Iris pigment epithelial cell (primary cell): ENCODE measurements at places on chromosomes 1 and 21.
A peak's percentile ranks its signal among the peaks of the same experiment; 100 is the strongest.

GRCh38 chr1:111841189-111841588 lies 85.5 kb downstream of the DDX20 start:
- no peak for DNase-seq

- DNase-seq, result peak; percentile 27
Measured at GRCh38 chr21:44455524-44456213, 359 bp downstream of the LRRC3 start.

- no peak for DNase-seq
Measured at GRCh38 chr1:210428696-210429095, 100.0 kb downstream of the HHAT start.

GRCh38 chr1:28577738-28578536 lies 14.1 kb upstream of the RAB42 start:
- DNase-seq, result no peak

DNA sequence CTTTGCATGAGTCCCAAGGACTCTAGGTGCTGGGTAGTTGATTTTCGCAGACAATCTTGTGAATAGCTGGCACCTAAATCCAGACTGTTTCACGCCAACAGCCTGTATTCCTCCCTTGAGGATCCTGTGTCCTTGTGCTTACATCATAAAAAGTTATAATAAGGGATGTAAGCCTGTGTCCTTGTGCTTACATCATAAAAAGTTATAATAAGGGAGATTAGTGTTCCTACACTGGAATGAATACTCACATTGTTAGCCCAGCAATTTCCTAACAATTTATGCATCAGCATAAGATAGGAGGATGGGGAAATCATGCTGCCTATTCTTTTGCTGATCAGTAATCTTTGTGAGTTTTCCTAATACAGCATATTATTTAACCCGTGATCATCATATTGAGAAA lies 4.0 kb upstream of the HSD3B2 start:
- no peak for DNase-seq

DNA sequence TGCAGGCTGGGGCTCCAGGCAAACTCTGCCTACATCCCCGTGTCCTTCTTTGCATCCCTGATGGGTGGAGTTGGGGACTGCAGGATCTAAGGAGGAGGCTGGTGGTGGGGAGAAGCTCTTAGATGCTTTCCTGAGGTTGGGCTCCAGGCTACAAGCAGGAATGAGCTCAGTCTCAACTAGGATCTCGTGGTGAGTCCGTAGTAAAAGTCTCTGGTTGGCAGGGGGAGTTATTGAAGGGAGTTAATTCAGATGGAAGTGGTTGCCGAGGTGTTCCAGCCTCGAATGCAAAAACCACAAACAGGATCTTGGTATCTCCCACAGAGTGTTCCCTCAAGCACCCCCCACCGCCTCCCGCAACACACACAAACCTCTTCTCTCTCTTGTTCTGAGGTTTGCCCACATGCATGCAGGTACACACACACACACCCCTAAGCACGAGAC lies 35.0 kb downstream of the TMCC2 start:
- peak; percentile 41 for DNase-seq

DNA sequence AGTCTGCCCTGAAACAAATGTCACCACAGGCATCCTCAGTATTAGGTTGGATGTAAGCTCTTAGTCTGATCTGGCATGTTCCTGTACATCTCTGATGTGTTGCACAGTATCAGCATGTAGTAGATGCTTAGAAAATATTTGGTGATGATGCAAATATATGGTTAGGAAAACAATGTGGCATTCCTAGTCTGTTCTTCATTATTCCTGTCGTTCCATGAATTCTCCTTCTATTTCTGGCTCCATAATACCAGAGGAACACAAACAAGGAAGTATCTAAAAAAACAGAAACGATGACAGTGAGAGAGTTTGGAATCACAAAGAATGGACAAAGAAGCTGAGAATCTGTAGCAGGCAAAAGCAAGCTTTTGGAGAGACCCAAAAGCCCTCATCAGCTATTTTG lies 236.6 kb downstream of the HHAT start:
- no peak for DNase-seq

GRCh38 chr1:46522184-46522968 lies 29.1 kb downstream of the KNCN start:
- DNase-seq, result peak; percentile 89

- DNase-seq, result no peak
Measured at GRCh38 chr21:42670058-42670880, 16.8 kb downstream of the PDE9A start.

GRCh38 chr1:175479521-175480342 lies 263.7 kb downstream of the TNR start:
- peak; percentile 9 for DNase-seq

DNA sequence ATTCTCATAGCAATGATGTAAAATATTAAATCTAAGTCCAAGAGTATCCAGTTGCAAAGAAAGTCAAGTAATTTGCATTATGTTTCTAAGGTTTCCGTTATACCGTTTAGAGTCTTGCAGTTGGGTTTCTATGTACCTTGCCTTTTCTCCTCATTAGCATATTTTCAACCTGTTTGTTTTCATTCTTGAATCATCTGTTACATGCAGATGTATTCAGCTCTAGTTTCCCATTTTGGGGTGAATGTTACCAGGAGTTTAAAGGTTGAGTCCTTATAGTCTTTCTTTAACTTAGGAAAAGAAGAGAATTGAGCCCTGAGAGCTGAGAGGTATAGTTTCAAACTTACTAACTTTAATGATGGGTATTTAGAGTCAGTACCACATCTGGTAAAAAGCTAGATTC lies 139.9 kb downstream of the NFIA start:
- no peak for DNase-seq

DNA sequence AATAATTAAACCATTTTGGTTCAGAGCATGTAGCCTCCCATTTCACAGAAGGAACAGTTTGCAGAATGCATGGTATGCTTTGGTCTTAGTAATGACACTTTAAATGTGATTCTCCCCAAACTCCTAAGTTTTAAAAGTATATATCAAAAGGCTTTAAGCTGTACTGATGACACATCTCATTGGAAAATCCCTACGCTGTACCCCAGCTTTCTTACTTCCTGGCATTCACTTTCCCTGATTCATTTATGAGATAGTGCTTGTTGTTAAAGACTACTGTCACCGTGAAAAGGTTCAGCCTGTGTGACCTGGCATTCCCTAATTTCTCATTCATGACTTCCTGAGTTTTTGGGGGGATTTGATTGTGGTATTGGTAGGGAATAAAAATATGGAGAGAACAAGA lies 53.4 kb downstream of the MPZL1 start:
- DNase-seq, result peak; percentile 87

DNA sequence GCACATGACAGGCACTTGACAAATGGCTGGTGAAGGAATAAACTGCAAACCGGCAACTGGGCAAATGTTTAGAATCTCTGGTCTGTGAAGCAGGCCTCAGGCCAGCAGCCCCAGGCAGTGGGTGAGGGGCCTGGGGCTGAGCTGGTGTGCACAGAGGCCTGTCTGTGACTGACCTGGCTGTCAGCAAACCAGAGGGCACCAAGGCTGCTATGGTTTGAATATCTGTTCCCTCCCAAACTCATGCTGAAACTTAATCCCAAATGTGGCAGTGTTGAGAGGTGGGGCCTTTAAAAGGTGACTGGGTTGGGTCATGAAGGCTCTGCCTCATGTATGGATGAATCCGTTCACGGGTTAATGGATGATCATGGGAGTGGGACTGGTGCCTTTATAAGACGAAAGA lies 139.8 kb downstream of the DMRTB1 start:
- no peak for DNase-seq

GRCh38 chr1:111904478-111905218 lies 84.8 kb downstream of the KCND3 start:
- no peak for DNase-seq

DNA sequence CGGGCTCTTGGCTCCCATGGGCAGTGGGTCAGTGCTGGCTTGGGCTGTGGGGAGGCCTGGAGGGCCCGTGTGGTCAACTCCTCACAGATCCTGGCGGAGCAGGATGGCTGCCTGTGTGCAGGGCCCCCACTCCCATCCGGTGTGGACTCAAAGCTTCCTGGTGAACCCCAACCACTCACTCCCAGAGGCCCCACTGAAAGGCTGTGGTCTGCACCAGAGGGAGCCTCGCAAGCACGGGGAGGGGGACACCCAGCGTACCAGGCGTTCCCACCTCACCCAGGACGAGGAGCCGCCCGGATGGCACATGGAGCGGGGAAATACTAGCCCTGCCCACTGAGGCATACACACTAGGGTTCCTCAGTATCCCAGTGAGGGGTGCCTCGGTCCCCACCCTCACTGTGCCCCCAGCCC lies 75.4 kb upstream of the ACTRT2 start:
- no peak for DNase-seq

DNA sequence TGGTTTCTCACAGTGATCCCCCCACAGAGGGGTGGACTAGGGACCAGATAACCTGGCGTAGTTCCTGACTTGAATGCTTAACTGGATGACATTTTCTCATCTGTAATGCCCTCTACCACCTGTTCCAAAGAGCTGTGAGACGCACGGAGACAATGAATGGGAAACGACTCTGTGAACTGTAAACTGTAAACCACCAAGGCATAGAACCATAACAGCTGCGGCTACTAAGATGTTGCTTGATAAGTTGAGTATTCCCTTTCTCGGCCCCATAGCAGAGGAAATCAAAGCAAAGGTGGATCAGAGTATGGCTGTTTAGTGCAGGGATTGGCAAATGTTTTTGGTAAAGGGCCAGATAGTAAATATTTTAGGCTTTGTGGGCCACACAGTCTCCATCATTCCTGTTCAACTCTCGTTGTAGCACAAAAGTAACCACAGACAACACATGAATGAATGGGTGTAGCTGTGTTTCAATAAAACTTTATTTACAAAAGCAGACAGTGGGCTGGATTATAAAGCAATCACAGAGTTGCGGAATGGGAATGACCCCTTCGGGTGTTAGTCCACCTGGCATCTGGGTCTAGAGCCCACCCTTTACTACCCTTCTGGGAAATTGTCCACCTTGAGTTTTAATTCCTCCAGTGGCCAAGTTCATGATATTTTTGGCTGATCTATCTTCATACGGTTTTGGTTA lies 315.2 kb downstream of the RPS6KC1 start:
- DNase-seq, result no peak

- DNase-seq, result peak; percentile 77
Measured at GRCh38 chr21:38219049-38219628, 37.7 kb upstream of the KCNJ15 start.

- DNase-seq, result no peak
Measured at GRCh38 chr1:205961405-205961804, 18.1 kb upstream of the SLC26A9 start.

DNA sequence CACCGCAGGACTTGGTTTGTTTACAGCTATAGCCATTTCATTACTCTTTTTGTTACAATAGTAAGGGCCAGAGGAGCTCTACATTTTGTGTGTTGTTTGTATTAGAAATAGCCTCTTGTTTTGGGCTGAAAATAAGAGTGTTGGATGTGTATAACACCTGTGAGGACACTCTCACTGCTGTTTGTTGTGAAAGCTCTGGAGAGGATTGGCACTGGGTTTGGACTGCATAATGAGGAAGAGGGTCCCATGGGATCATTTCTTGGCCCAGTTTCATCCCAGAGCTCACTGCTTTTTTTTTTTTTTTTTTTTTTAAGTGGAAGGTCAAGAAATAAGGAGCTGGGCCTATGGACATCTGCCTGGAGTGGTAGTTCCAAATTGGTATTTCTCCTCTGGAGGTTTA lies 61.6 kb upstream of the KIAA0040 start:
- no peak for DNase-seq

GRCh38 chr21:46431884-46432488 lies 26.7 kb upstream of the DIP2A start:
- DNase-seq, result no peak

DNA sequence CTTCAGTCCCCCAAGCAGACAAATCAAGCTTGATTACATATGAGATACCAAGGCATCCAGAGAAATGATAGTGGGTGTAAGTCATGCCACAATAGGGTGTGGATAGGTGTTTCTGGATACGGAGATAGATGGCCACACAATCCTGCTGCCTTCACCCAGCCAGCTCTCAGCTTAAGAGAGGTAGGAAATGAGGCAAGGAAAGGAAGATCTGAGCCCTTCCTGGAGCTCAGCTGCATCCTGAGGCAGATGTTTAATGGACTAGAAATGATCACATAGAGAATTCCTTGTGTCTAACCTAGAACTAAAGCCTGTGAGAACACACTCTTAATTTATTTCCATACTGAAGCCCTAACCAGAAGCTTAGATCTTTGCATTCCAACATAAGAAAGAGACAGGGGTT lies 210.3 kb downstream of the ST6GALNAC3 start:
- DNase-seq, result no peak

DNA sequence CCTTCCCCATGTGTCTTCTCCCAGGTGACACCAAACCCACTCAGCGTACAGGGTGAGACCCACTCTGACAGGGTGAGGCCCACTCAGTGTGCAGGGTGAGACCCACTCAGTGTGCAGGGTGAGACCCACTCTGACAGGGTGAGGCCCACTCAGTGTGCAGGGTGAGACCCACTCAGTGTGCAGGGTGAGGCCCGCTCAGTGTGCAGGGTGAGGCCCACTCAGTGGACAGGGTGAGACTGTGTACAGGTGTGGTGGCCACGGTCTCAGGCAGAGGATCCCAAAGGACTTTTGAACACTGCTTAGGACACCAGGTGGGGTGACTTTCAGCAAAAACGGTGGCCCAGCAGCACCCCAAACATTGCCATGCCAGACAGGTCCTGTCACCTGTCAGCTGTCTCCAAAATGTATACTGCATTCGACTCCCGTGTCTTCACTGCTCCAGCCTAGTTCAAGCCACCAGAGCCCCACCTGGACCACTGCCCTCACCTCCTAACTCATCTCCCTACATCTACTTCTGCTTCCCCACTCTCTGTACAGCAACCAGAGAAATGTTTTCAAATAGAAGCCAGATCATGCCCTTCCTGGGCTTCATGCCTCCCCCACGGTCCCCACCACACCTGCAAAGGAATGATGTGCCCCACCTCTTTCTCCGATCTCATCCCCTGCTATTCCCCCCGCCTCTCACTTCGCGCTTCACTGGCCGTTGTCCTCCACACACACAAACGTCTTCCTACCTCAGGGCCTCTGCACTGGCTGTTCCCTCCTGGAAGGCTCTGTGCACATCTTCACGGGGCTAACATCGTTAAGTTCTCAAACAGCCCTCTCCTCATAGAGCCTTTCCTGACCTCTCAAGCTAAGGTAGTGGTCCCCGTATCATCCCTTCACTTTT lies 52.1 kb downstream of the ACBD3 start:
- no peak for DNase-seq

- peak; percentile 84 for DNase-seq
Measured at GRCh38 chr1:64878931-64879611, 87.3 kb downstream of the JAK1 start.

DNA sequence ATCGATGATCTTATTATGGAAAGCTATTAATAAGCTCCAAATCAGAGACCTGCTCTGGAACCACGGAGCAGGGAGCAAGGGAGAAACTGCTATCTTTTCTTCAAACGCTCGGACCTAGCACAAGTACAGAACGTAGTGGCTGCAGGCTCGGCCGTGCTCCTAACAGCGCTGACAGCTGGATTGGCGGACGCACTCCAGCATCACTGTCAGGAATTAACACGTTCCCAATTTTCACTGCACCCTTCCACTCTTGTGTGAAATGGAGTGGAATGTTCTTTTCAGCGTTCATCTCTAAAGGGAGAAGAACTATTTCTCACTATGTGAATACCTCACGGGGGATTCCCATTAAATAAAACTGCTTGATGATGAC lies 106.9 kb downstream of the ZNF281 start:
- DNase-seq, result peak; percentile 33

GRCh38 chr1:2799811-2800663 lies 1.5 kb downstream of the TTC34 start:
- DNase-seq, result no peak

GRCh38 chr1:84892705-84893618 lies at the start of gene LPAR3:
Gene LPAR3 (minus strand): TSS chr1:84893206. CDS start chr1:84866120, 27,086 bp downstream.
- DNase-seq, result peak; percentile 46
